Cortex of kidney (tissue), 1 donor: ENCODE measurements at places on chromosomes 6 and 20.

- DNase-seq: no peak
These were observed 52.7 kb downstream of the SOD2 start for GRCh38 chr6:159640322-159640721.

DNA sequence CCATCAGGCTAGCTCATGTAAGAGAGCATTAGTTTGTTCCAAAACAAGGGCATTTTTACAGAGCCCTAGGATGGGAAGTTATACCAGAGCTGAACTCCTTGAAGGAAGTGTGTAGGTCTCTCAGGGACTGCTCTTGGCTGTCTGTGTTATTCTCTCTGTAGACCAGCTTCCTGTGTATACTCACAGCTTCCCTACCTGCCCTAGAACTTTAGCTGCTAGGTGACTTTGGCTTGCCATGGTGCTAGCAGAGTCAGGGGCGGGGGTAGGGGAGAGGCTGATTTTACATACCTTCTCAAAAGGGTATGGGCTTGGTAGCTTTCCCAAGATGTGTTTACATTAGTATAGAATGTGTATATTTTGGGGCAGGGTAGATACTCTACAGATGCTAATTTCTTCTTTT, 17.4 kb downstream of the MAPRE1 start:
- DNase-seq: no peak

DNA sequence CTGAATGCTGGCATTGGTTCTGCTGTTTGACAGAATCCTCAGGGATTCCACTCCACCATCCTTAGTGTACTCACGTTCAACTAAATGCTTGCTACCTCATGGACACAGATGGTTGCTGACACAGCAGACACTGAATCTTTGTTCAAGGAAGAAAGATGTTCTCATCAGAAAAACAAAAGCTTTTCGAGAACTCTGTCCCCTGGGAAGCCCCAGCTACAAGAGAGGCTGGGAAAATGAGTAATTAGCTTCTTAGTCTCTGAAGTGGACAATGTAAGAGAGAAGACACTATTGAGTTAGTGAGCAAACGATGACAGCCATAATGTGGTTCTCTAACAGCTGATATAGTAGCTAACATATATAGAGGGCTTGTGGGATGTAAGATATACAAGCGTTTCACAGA, 30.9 kb upstream of the ENPP5 start:
- no peak for DNase-seq

DNA sequence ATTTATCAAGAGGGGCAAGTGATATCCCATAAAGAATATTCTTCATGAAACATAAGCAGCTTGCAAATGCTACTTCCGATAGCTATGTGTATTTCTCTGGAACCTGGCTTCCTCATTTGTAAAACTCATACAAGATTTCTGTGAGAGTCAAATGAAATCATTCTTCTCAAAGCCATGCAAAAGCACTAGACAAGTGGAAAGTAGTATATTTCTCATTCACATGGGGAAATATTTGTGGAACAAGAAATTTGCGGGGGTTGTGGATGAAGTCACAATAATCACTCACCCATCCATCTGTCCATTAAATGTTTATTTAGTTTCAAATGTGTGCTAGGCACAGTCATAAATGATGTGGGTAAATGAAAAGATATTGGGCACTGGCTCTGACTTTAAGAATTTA, 150.5 kb downstream of the IPCEF1 start:
- DNase-seq: no peak

GRCh38 chr6:128516514-128516898, 3.9 kb downstream of the PTPRK start:
- no peak for DNase-seq
